ENCODE measurements at places on chromosomes 16 and 17.

GRCh38 chr16:68646953-68647659 lies 2.0 kb downstream of the CDH3 start:
- H3K27ac ChIP-seq: no peak overlapping the region
- H3K4me1 ChIP-seq: peaks cover 6% of the 10 kb centered on the region
- no peaks in the 10 kb centered on the region for H3K36me3 ChIP-seq
- DNase-seq: no peak
- H3K27me3 ChIP-seq: peaks cover 23% of the 10 kb centered on the region

DNA sequence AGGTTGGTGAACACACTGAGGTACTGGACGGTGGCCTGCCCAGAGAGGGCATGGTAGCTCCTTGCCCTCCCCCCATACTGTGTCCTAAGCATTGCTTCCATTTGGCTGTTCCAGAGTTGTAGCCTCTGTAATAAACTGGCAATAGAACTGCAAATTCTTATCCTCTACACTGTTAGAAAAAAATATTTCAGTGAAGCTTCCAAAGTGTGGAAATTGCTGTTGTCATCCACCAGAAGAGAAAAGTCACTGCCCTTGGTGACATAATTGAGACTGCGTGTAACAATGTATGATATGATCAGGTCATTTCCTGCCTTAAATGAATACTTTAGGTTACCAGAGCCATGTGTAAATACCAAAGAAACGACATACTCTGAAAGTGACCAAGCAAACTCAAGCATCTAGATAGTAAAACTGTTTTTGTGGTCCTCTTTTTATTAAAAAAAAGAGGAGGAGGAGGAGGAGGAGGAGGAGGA lies 65.9 kb downstream of the CEP95 start:
- H3K4me3 ChIP-seq: peak overlapping the region; percentile 70
- DNase-seq: no peak

- H3K27me3 ChIP-seq: no peaks in the 10 kb centered on the region
- H3K4me1 ChIP-seq: no peaks in the 10 kb centered on the region
- no peak overlapping the region for H3K4me3 ChIP-seq
- no peak for DNase-seq
These were observed 68.0 kb upstream of the CDC42EP4 start for GRCh38 chr17:73379826-73380225.

DNA sequence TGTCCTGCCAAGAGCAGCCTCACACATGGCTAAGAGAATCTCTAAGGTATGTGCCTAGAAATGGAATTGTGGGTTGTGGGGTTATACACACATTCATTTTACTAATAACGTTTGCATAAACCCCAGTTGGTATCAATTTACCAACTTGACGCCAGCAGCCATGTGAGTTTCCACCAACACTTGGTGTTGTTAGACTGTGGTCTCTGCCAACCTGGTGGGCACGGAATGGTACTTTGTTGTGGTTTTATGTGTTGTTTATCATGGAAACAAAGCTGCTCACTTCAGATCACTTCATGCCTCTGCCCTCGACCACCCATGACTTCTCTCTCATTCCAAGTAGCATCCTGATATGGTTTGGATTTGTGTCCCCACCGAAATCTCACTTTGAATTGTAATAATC lies 152.0 kb upstream of the CDC42EP4 start:
- H3K4me3 ChIP-seq: no peak overlapping the region
- H3K36me3 ChIP-seq: no peaks in the 10 kb centered on the region
- DNase-seq: no peak
- no peaks in the 10 kb centered on the region for H3K4me1 ChIP-seq
- H3K27ac ChIP-seq: no peak overlapping the region

DNA sequence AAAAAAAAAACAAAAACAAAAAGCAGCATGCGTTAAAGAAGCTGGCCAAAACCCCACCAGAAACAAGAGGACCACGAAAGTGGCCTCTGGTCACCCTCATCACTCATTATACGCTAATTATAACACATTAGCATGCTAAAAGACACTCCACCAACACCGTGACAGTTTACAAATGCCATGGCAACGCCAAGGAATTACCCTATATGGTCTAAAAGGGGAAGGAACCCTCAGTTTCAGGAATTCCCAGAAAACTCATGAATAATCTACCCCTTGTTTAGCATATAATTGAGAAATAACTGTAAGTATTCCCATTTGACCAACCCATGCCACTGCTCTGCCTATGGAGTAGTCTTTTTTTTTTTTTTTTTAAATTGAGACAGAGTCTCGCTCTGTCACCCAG lies 77.6 kb downstream of the EMP2 start:
- no peaks in the 10 kb centered on the region for H3K4me1 ChIP-seq
- no peaks in the 10 kb centered on the region for H3K36me3 ChIP-seq
- H3K27me3 ChIP-seq: no peaks in the 10 kb centered on the region
- no peak overlapping the region for H3K27ac ChIP-seq
- DNase-seq: no peak
- H3K4me3 ChIP-seq: no peak overlapping the region

DNA sequence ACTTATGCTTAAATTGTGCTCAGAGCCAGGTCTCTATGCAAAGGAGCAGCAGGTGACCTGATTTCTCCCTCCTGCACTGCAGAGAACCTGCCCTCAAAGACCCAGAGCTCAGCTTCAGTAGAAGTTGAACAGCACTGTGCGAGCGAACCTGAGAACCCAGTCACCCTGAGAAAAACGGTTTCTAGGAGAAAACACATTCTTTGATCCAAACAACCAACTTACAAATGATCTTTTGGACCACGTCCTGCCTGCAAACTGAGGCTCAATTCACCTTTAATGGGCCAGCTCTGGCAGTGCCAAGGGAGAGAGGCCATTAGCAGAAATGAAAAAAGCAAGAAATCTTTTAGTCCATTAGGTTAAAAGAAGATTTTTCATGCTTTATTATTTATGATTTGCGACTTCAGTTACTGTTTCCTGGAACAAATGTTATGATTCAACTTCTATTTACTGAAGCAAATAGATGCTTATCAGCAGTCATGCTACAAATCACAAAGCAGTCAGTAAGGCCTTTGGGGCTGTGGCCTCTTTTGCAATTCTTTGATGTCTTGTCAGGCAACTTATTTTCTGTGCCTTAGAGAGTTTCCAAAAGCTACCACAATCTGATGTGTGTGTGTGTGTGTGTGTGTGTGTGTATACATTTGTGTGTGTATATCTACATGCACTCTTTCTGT lies 65.7 kb upstream of the LRRC37A3 start:
- H3K4me1 ChIP-seq: peaks cover 41% of the 10 kb centered on the region
- H3K36me3 ChIP-seq: peaks cover 6% of the 10 kb centered on the region
- peak overlapping the region; percentile 100 for H3K27ac ChIP-seq
- H3K27me3 ChIP-seq: no peaks in the 10 kb centered on the region
- peak overlapping the region; percentile 93 for H3K4me3 ChIP-seq

GRCh38 chr17:79530361-79531105 lies 80.3 kb downstream of the RBFOX3 start:
- no peaks in the 10 kb centered on the region for H3K36me3 ChIP-seq
- H3K4me3 ChIP-seq: no peak overlapping the region
- H3K4me1 ChIP-seq: no peaks in the 10 kb centered on the region

GRCh38 chr17:21007646-21008045 lies 35.2 kb downstream of the USP22 start:
- no peak overlapping the region for H3K4me3 ChIP-seq
- no peaks in the 10 kb centered on the region for H3K27me3 ChIP-seq
- no peak overlapping the region for H3K27ac ChIP-seq
- H3K36me3 ChIP-seq: peaks cover 11% of the 10 kb centered on the region
- no peak for DNase-seq

DNA sequence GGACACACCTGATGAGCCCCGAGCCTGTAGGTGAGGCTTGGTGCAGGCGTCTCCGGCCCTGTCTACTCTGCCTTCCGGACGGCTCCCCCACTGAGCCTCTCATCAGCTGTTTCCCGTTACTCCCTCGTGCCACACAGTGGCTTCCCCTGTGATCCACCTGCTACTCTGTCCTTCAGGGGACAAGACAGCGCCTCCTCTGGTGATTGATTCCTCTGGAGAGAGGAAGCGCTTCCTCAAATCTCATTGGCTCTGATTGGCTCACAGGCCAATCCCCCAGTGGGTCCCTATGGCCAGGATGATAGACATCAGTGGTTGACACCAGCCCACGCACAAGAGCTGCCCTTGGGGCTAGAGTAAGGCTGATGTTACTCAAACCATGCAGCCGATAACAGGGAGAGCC lies 24.0 kb downstream of the RNF213 start:
- no peak for DNase-seq
- peaks cover 23% of the 10 kb centered on the region for H3K36me3 ChIP-seq
- no peaks in the 10 kb centered on the region for H3K27me3 ChIP-seq
- H3K4me1 ChIP-seq: peaks cover 42% of the 10 kb centered on the region
- H3K27ac ChIP-seq: peak overlapping the region; percentile 84
- H3K4me3 ChIP-seq: peak overlapping the region; percentile 16

- no peak overlapping the region for H3K27ac ChIP-seq
- H3K4me1 ChIP-seq: no peaks in the 10 kb centered on the region
- H3K36me3 ChIP-seq: no peaks in the 10 kb centered on the region
- DNase-seq: no peak
These were observed 34.8 kb downstream of the CMTM3 start for GRCh38 chr16:66639091-66639885.

DNA sequence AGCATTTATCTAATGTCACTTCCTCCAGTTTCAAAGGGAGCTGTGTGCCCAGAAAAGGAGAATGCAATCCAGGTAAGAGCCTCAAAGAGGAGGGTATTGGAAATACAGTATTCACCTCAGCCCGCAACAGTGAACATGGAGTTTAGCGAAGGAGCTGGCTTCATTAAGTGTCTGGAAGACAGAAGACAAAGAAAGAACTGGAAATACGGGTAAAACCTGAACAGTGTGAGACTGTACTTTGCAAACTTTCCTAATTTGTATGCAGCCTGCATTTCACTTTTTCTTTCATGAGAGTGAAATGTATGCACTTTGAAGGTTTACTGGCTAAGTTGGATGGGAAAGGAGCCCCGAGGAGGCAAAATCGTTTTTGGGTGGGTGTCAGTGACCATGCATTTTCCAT lies 478.4 kb downstream of the HS3ST3B1 start:
- peaks cover 41% of the 10 kb centered on the region for H3K27me3 ChIP-seq
- H3K36me3 ChIP-seq: no peaks in the 10 kb centered on the region
- H3K27ac ChIP-seq: no peak overlapping the region
- H3K4me1 ChIP-seq: no peaks in the 10 kb centered on the region

DNA sequence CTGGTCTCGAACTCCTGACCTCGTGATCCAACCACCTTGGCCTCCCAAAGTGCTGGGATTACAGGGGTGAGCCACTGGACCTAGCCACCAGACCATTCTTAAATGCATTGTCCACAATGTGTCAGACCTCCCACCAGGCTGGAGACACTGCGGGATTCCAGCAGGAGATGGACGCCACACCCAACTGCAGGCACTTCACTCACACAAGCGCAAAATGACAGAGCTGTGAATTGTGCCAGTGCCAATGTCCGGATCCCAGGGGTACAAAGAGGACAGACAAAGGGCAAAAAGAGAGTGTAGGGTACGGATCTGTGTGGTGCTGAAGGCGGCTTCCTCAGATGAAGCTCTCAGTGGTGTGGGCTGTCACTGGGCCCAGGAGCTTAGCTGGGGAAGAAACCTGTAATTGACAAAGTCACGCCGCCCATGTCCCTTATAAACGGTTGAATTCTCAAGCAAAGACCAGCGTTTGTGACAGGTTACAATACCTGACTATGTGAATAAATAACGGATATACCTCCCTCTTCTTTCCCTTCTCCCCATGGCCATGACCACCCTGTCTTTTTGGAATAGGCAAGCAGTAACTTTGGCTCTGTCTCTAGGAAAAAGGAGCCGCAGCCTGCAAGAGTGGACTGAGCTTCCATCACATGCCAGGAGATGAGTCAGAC lies 40.0 kb downstream of the HS3ST3A1 start:
- no peak overlapping the region for H3K4me3 ChIP-seq
- H3K27me3 ChIP-seq: no peaks in the 10 kb centered on the region
- no peaks in the 10 kb centered on the region for H3K4me1 ChIP-seq

GRCh38 chr17:64128787-64129514 lies 993 bp downstream of the ERN1 start:
- H3K27ac ChIP-seq: peak overlapping the region; percentile 75
- peak overlapping the region; percentile 91 for H3K4me3 ChIP-seq
- no peaks in the 10 kb centered on the region for H3K27me3 ChIP-seq
- H3K36me3 ChIP-seq: peaks cover 15% of the 10 kb centered on the region
- DNase-seq: no peak

DNA sequence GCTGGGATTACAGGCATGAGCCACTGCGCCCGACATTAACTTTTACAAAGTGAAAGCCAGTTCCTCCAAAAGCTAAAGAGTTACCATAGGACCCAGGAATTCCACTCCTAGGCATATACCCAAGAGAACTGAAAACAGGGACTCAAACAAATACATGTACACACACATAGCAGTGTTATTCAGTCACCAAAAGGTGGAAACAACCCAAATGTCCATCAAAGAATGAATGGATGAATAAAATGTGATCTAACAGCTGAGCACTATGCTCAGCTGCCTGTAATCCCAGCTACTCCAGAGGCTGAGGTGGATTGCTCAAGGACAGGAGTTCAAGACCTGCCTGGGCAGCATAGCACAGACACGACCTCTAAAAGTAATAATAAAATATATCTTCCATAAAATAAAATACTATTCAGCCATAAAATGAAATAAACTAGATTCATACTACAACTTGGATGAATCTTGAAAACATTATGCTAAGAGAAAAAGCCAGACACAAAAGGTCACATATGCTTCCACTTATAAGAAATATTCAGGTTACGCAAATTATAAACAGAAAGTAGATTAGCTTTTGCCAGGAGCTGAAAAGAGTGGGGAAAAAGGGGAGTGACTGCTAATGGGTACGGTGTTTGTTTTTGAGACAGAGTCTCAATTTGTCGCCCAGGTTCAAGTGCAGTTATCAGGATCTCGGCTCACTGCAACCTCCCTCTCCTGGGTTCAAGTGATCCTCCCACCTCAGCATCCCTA lies 9.3 kb upstream of the USP7 start:
- H3K36me3 ChIP-seq: no peaks in the 10 kb centered on the region
- H3K4me1 ChIP-seq: no peaks in the 10 kb centered on the region
- H3K27me3 ChIP-seq: peaks cover 14% of the 10 kb centered on the region
- no peak overlapping the region for H3K4me3 ChIP-seq
- H3K27ac ChIP-seq: no peak overlapping the region
